ENCODE measurements at places on chromosomes 16 and 17. TPM values are rescaled to one million over a fixed set of nuclear protein-coding genes. Genes with fewer than 3 reads are reported as not detected.

Gene ANKFN1
- total RNA-seq = not detected

Gene TAOK2
- total RNA-seq = 40.9 TPM

Gene FOXC2
- 1.7 TPM for total RNA-seq

Gene CPHXL2
- not detected for total RNA-seq

Gene ZNF688
- 17.6 TPM for total RNA-seq

Gene ZG16
- total RNA-seq = 0.23 TPM

GRCh38 chr17:1142561-1142971 is 37.2 kb downstream of the ABR start:
- DNase-seq = no peak

GRCh38 chr16:1261131-1261892 is 5.4 kb downstream of the TPSD1 start:
- no peak for DNase-seq

DNA sequence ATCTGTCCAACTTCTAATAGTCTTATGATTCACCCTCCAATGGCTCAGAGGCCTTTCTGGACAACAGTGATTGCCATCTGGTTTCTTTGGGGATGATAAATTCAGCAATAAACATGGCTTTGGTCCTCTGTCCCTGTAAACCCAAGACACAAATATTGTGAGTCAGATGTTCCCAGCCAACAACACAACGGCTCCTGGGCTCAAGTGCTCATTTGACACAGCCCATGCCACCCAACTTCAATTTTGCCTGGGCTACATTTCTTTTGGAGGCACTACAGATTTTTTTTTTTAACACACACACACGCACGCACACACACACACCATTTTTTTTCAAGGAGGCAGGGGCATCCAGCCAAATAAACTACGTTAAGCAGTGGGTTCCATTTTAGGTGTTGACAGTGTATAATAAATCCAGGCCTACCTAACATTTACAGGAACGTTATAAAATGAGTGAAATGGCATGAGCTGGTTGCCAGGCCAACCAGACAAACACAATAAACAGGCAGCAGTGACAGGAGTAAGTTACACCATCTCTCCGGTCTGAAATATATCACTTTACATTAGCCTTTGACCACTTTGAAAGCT is 939.9 kb upstream of the SOX9 start:
- no peak for DNase-seq

DNA sequence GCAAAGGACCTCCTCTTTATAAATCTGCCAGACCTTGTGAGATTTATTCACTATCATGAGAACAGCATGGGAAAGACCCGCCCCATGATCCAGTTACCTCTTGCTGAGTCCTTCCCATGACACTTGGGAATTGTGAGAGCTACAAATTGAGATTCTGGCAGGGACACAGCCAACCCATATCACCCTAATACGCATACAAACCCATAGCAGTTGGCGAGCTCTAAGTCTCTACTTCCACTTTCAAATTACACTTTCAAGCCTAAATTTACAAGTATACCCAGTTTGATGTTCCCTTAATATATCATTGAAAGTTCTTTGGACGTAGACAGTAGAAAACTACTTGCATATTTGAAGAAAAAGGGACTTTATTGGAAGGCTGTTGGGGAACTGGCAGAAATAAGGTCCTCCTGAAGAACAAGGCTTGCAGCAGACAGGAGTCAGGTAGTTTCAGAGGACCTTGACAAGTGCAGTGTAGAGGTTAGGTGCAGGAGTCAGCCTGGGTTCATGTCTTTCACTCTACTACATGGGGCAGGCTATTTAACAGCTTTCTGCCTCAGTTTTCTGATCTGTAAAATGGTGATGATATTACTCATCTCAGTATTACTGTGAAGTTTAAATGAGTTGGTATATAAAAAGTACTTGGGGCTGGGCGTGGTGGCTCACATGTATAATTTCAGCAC is 107.9 kb upstream of the EEF2KMT start:
- no peak for DNase-seq

DNA sequence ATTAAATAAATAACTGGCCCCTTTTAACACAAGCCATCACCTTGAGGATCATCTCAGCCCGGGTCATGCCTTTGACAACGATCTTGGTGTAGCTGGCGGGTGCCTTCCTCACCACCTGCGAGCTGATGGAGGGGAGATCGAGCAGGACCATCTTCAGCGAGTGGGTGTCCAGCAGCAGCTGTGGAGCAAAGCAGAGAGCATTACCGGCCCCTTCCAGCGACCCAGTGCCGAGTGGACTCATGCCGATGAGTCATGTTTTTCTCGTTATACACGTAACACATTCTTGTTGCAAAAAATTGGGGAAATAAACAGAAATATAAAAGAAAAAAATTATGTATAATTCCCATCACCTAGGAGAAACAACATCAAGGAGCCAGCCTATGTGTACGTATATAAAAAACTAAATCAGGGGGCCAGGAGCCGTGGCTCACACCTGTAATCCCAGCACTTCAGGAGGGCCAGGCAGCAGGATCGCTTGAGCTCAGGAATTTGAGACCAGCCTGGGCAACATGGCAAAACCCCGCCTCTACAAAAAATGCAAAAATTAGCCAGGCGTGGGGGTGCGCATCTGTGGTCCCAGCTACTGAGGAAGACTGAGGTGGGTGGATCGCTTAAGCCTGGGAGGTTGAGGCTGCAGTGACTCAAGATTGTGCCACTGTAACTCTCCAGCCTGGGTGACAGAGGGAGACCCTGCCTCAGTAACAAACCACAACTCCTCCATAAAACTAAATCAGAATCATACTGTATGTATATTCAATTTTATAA is 169.1 kb upstream of the RPH3AL start:
- no peak for DNase-seq

DNA sequence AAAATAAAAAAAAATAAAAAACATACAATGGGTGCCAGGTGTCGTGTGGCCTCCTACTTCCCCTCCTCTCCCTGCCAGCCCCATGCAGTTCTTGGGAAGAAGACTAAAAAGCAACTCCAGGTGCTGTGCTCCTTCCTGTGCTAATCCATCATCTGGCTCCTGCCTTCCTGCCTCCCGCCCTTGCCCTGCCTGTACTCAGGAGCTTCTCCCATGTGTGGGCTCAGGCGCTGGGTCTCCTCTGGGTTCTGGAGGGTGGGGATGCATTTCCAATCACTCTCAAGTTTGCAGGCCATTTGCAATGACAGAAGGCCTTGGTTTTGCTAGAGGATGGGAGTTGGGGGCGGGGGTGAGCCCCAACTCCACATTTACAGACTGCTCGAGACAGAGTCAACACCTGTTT is 122.9 kb downstream of the SDK2 start:
- DNase-seq = no peak

- no peak for DNase-seq
Measured at GRCh38 chr17:57102122-57102521, 17.1 kb downstream of the AKAP1 start.

- DNase-seq = no peak
Measured at GRCh38 chr17:18319604-18320256, 4.6 kb downstream of the SMCR8 start.

DNA sequence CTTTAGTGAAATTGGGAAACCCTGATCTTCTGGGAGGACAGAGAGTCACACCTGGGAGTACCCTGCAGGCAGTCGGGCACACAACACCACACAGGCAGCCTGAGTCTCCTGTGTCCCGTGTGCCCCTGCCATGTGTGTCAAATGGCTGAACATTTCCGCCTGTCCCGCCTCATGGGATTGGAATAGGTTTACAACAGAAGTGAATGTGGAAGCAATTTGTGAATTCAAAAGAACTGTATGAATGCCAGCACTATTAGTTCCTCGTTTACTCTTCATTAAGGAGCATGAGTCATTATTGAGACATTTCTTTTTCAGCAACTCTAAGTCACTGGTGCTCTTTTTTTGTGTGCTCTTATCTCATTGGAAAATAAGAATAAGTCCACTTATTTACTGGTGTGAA is 226.5 kb downstream of the PMP22 start:
- DNase-seq = no peak

- DNase-seq = no peak
Measured at GRCh38 chr16:71515026-71515425, 11.2 kb upstream of the CHST4 start.

- no peak for DNase-seq
Measured at GRCh38 chr17:56798916-56799315, 34.8 kb downstream of the C17orf67 start.

DNA sequence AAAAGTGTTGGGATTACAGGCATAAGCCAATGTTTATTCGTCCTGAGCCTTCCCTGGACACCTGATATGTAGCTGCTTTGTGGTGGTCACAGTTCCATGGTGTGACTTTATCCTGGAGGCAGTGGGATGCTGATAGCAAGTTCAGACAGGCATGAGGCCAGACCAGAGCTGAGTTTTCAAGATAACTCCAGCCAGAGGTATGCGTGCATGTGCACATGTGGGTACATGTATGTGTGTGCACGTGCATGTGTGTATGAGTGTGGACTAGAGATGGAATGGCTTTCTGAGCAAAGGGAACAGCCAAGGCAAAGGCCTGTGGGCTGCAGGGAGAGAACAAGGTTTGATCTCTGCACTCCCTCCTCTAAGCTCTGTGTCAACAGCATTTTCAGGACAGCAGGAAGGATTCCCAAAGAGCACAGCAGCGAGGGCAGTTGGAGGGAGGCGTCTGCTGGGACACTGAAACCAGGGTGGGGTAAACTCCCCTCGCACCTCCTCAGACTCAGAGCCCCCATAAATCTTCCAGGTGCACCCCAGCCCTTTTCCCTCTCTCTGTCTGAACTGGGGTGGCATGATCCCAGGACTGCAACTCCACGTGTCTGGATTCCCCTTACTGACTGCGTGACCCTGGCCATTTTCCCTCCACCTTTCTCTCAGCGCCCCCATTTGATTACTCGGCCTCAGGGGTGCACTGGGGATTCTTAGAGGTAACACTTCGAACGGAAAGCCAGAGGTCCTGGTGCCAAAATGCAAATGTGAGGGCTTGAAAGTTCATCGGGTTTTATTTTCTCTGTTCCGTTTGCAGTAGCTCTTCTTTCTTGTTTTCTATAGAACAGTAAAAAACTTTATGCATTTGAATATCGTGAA is 15.3 kb downstream of the NLRC5 start:
- DNase-seq = no peak

DNA sequence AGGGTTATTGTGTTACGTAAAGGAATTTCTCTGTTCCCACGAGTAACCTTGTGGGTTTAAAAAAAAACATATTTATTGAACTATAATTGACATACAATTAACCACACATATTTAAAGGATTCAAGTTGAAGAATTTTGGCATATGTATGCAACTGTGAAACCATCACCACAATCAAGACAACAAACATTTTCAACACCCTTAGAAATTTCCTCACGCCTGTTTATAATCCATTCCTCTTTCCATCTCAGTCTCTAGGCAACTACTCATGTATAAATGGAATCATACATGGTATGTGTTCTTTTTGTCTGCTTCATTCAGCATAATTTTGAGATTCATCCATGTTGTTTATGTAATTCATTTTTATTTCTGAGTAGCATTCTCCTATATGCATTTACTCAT is 104.0 kb downstream of the MRTFB start:
- no peak for DNase-seq

DNA sequence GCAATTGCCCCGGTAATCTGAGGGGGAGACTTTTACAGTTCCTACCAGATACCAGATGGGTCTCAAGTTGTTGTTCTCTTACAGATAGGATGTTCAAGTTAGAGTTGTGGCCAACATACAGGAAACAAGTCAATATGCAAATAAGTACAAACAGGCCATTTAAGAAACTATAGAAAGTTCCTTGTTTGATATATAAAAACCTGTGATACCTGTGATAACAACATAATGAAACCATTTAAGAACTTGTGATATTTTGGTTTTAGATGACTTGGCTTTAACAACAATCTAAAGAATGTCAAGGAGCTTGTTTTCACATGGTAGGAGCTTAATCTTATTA is 16.8 kb downstream of the CDR2 start:
- DNase-seq = no peak

- peak; percentile 92 for DNase-seq
Measured at GRCh38 chr17:57577751-57578607, 167.1 kb downstream of the CCDC182 start.

GRCh38 chr16:14109782-14110727 is 38.9 kb downstream of the MRTFB start:
- no peak for DNase-seq

GRCh38 chr16:70573451-70574121 is 50.0 kb downstream of the SF3B3 start:
- DNase-seq = no peak

DNA sequence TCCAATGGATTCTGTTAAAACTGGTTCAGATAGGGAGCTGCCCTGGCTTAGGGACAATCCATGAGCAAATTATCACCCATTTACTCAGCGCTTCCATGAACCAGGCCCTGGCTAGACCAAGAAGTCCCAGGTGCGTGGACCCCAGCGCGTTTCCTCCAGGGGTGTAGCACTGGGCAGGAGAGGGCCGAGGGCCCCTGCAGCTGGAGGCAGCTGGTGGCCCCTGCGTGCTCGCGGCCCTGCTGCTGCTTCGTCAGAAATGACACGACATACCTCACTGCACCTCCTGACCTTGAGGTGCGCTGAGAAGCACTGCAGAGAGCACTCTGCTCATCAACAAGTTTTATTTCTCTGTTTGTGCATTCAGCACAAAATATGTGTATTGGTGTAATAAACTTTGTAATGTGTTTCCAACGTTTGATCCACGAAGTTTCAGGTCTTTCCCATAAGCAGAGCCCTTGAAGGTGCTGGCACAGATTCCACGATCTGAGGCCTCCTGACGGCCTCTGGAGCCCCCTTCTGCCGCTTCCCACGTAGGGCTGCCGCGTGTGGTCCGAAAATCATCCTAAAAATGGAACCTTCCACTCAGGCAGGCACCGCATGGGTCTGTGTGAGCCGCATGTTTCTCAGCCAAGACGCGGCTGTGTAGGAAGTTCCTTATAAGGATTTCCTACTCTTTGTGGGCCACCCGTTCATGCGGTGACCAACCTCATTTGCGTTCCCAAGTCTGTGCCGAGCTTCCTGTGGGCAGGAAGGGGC is 50.8 kb upstream of the ZCCHC14 start:
- no peak for DNase-seq

GRCh38 chr16:86424985-86425384 is 85.3 kb upstream of the FOXF1 start:
- DNase-seq = no peak

- no peak for DNase-seq
Measured at GRCh38 chr17:45222289-45222995, 757 bp downstream of the FMNL1 start.

DNA sequence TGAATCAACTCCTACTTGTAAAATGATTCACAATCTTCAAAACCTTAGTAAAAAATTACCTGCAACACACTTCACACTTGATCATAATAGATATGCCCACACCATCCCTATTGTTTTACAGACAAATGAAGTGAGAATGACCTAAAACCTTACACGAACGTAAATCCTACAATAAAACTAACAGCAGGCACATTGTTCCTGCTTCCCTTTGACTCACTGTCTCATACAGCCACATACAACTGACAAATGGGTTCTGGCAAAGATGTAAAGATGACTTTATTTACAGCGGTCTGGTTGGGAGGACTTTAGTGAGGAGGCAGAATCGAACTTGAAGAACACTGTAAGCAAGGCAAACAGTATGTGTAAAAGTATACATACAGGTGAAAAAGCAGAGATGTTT is 188.7 kb downstream of the MYO1D start:
- no peak for DNase-seq
